ENCODE measurements at places on chromosomes 16 and 17.

DNA sequence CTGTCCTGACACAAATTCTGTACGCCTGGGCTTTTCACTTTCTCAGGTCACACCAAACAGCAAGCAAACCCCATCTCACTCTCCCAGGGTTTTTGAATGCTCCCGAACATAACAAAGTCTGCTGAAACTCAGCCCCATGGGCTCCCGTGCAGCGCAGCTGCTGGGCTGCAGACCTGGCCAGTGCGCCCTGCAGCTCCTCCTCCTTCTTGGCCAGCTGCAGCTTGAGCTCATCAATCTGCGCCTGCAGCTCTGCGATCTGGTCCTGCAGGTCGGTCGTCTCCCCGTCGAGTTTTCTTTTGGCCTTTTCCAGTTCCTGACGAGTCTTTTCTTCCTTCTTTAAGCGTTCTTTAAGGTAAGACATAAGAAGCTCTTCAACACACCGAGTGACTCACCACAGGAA is 70.5 kb downstream of the NDEL1 start:
- no peak for DNase-seq

GRCh38 chr16:11170696-11171447 is 85.1 kb downstream of the SOCS1 start:
- DNase-seq: no peak

DNA sequence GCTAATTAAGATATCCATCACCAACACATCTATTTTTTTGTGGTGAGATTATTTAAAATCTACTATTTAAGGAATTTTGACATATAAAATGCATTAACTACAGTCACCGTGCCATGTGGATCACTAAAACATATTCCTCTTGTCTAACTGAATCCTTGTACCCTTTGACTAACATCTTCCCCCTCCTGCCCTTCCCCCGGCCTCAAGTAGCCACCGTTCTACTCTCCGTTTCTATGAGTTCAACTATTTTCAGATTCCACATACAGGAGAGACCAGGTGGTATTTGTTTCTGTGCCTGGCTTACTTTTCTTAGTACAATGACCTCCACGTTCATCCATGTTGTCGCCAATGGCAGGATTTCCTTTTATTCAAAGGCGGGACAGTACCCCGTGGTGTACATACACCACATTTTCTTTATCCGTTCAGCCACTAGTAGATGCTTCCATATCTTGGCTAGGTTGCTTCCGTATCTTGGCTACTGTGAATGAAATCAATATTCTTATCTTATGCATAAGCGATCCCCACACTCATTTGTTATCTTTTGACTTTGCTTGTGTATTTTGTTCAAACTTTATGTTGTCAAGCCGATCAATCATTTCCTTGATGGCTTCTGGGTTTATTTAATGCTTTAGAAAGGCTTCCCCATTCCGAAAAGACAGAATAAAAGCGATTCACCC is 134.7 kb downstream of the KCNJ12 start:
- DNase-seq: no peak

DNA sequence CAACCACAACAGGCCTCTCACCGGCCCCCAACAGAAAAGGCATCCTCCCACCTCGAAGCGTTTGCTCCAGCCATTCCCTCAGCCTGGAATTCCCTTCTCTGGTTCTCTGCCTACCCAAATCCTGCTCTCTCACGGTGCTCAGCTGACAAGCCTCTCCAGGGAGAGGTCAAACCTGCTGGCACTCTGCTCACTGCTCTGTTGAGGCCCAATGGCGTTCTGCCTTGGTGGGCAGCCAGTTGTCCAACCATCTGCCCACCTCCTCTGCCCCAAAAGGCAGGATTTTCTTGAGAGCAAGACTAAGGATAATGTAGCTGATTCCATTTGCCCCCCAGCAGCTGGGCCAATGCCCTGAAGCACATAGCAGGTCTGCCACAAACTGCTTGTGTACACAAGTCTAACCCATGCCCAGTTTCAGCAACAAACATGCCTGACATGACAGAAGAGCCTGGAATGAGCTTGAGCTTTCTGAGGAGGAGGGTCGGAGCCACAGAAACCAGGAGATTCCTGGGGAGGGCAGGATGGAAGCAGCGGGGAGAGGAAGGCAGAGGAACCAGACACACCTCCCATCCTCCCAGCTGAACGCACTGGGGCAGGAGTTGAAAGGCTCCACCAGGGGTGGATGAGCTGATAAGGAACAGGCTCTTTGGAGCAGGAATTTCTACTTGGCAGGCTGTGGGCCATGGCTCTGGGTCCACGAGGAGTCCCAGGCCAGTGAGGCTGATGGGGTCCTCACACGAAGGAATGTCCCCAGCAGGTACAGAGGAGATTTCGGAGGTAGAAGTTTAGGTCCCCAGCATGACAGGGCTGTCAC is 23.9 kb downstream of the ARHGAP27 start:
- no peak for DNase-seq

- no peak for DNase-seq
These were observed 90.1 kb upstream of the CDC42EP4 start for GRCh38 chr17:73401911-73402310.

GRCh38 chr17:27544350-27545131 is 86.4 kb upstream of the LGALS9 start:
- DNase-seq: no peak

DNA sequence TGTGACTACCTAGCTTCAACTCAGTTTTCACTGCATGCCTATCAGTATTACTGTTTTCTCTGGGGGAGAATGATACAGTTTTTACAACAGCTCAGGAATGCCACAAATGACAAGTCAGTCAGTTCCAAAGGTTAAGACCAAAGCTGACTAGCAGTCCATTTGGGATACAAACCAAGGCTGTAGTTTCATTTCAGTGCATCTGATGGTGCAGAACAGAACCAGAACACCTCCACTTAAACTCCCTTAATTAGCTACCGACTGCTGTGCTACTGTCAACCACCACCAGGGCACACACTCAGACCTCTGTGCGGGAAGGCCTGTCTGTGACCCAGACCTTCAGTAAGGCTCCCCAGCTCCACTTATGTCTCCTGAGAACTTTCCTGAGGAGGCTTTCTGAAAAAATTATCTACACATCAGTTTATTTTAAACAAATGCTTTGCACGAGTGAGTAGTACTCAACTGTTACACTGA is 20.4 kb downstream of the NFE2L1 start:
- no peak for DNase-seq

GRCh38 chr17:16888413-16889087 is 83.4 kb downstream of the TNFRSF13B start:
- DNase-seq: no peak

GRCh38 chr16:54034684-54035083 is 251.9 kb downstream of the IRX3 start:
- DNase-seq: no peak

- DNase-seq: no peak
These were observed 57.8 kb upstream of the CACNG5 start for GRCh38 chr17:66776999-66777688.

DNA sequence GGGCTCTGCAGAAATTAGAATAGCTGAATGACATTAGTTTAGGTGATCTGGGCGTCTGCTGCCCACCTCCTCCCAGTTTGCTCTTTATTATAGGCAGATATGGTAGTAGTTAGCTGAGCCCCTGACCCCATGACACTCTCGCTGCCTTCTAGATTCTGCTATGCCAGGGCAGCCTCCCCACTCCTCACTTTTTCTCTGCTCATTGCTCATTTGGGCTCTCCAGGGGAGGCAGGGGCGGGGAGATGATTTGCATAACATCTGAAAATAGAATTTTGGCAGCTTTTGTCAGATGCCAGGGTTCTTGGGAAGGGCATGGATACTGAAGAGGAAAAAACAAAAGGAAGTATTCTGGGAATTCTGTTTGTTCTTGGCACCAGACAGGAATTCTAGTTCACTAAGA is 78.0 kb upstream of the GAS7 start:
- DNase-seq: no peak

DNA sequence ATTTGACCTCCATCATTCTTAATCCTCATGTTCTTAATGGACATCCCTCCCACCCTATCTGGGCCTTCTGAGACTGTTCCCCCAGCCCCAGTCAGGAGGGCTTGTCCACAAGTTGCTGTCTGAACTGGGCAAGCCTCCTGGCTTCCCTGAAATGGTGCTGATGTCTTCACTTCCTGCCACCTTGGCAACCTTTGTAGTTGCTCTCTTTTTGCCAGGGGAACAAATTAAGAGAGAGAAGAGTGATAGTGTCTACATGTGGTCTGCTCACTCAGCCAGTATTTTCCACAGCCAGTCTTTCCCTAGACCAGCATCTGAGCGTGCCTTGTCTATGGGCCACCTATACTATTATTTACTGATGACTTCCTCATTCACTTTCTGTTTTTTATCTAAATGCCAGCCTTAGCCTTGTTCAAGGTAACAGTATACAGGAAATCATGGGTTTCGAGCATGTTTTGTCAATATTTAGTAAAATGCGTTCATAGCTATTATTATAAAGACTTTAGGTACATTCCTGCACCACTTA is 710.1 kb downstream of the MAF start:
- DNase-seq: no peak

DNA sequence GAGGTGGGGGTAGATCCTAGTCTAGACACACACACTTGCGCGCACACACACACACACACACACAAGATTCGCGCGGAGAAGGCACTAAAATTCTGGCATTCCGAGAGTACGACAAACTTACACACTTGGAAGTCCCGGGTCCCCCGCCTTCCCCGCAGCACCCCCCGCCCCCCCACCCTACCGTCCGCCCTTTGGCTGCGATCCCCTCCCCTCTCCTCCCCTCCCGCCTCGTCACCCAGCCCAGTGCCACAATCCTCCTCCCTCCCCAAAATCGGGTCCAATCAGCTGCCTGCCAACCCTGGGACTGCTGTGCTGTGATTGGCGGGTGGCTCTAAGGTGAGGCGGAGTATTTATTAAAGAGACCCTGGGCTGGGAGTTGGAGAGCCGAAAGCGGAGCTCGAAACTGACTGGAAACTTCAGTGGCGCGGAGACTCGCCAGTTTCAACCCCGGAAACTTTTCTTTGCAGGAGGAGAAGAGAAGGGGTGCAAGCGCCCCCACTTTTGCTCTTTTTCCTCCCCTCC is at the start of gene SOX9:
SOX9 (plus strand) TSS at position 379 of the 522 bp plus-strand sequence. CDS start 372 bp downstream, outside the sequence.
- no peak for DNase-seq

GRCh38 chr17:49624896-49625295 is 49.2 kb downstream of the NXPH3 start:
- DNase-seq: no peak

DNA sequence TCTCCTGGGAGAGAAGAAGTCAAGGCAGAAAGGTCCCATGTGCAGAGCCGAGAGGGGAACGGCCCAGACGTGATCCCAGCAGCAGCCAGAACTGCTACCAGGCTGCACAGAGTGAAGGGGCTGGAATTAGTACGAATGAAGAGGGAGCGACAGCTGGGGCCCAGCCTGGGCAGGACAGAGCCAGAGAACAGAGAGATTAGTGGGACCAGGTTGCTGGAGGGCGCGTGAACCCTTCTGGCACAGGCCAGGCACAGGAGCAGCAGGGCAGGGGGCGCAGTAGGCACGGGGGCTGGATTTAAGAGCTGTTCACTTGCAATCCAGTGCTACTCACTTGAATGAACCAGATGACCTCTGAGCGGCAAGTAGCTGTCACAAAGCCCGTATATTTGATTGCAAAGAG is 66.9 kb downstream of the PLXDC1 start:
- no peak for DNase-seq

DNA sequence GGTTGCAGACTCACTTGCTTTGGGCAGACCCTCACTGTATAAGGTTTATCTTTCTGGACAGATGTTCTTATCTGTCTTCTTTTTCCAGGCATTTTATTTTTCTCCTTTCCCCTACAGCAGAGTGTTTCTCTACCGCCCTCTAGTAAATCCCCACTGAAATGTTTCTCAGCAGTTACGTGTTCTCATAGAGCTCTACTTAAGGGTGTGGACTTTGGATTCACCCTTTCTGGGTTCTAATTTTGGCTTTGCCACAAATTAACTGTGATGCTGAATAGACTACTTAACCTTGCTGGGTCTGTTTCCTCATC is 2.0 kb downstream of the ADAT1 start:
- no peak for DNase-seq

GRCh38 chr16:17076092-17076754 is 394.5 kb downstream of the XYLT1 start:
- DNase-seq: no peak

DNA sequence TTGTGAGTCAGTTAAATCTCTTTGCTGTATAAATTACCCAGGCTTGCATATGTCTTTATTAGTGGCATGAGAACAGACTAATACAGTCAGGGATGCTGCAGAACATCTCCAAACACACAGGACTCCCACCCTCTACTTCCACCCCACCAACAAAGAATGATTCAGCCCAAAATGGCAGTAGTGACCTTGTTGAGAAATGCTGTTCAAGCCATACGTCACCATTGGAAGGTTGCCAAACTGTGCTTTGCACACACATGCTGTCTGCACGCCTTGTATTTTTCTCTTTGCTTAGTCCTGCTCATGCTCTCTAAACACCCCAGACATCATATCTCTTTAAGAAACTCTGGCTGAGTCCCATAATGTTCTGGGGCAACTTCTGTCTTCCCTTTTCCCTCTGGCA is 589.6 kb downstream of the WWOX start:
- DNase-seq: no peak

DNA sequence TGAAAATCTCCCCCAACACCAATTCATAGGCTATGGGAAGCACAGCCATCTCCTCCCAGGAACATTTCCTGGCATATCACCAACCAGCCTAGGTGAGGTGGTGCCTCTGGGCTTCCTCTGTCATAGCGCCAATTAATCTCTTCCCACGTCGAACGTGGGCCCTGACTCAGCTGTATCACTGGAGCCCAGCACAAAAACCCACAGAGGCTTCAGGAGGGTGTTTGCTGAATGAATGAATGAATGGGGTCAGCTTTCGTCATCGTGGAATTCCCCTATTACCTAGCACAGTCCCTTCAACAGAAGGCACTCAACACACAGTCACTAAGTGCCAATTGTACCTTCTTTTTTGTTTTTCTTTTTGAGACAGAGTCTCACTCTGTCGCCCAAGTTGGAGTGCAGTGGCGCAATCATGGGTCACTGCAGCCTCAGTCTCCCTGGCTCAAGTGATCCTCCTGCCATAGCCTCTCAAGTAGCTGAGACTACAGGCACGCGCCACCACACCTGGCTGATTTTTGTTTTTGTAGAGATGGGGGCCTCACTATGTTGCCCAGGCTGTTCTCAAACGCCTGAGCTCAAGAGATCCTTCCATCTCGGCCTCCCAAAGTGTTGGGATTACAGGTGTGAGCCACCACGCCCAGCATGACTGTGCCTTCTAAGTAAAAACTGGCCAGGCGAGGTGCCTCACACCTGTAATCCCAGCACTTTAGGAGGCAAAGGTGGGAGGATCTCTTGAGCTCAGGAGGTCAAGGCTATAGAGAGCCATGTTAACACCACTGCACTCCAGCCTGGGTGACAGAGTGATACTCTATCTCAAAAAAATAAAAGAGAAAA is 4.1 kb downstream of the ZNF688 start:
- no peak for DNase-seq

- DNase-seq: no peak
These were observed 29.9 kb downstream of the PIEZO1 start for GRCh38 chr16:88754912-88755744.

DNA sequence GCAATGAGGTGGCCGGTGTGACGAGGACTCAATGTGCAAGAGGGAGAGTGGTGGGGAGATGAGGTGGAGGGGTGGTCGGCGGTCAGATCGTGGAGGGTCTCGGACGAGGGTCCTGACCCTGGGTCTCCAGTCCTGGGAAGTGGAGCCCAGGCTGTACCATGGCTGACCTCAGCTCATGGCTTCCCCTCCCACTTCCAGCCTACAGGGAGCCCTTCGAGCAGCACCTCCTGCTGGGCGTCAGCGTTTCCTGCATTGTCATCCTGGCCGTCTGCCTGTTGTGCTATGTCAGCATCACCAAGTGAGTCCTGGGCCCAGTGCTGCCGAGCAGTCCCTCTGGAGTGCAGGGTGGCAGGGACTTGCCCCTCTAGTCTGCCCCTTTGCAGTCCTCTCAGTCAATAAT is 41.8 kb downstream of the IL4R start:
- DNase-seq: no peak

GRCh38 chr17:6233339-6233738 is 163.2 kb downstream of the WSCD1 start:
- no peak for DNase-seq

Measured in activated T-helper 1 cell treated with anti-CD3 and anti-CD28 coated beads, Interleukin-2, amount 50 U/mL, for 16 hours (primary cell).